ENCODE measurements at places on chromosomes 1 and 21. TPM values are rescaled to one million over a fixed set of nuclear protein-coding genes. Genes with fewer than 3 reads are reported as not detected.

ZNF683 gene
- 0.30 TPM for total RNA-seq

FOXO6 gene
- 0.20 TPM for total RNA-seq

DNAH14 gene
- total RNA-seq = 0.83 TPM

UBE2J2 gene
- 91.2 TPM for total RNA-seq

TNFAIP8L2 gene
- total RNA-seq = 15.8 TPM

HSPG2 gene
- 1.2 TPM for total RNA-seq

OR2G3 gene
- not detected for total RNA-seq

GSTM1 gene
- total RNA-seq = not detected

PTGS2 gene
- 1.2 TPM for total RNA-seq

LCE3E gene
- total RNA-seq = not detected

PM20D1 gene
- 0.20 TPM for total RNA-seq

TRABD2B gene
- total RNA-seq = not detected

PIGR gene
- total RNA-seq = 1.6 TPM

SNX7 gene
- total RNA-seq = 0.15 TPM

OR6K3 gene
- total RNA-seq = not detected

F13B gene
- total RNA-seq = not detected

CPT2 gene
- 15.4 TPM for total RNA-seq

CDKN2C gene
- 1.4 TPM for total RNA-seq

PGLYRP3 gene
- total RNA-seq = not detected

CYP4X1 gene
- not detected for total RNA-seq

C1orf185 gene
- total RNA-seq = not detected

S100A7 gene
- not detected for total RNA-seq

DPH2 gene
- total RNA-seq = 151 TPM

FCMR gene
- total RNA-seq = 24.8 TPM

PTAFR gene
- total RNA-seq = 0.96 TPM
